ENCODE measurements at places on chromosomes 5 and 9. TPM values are rescaled to one million over a fixed set of nuclear protein-coding genes. Genes with fewer than 3 reads are reported as not detected.
A peak's percentile ranks its signal among the peaks of the same experiment; 100 is the strongest.

GRCh38 chr9:103867886-103868285, 226.2 kb upstream of the SMC2 start:
- DNase-seq = no peak

- peak; percentile 85 for DNase-seq
These were observed 26.9 kb upstream of the ADAM19 start for GRCh38 chr5:157602505-157602904.

GRCh38 chr5:35815089-35815936, 41.4 kb upstream of the IL7R start:
- no peak for DNase-seq

PHF24 gene
- total RNA-seq = not detected

RNF183 gene
- not detected for total RNA-seq

HCN1 gene
- total RNA-seq = not detected

DNA sequence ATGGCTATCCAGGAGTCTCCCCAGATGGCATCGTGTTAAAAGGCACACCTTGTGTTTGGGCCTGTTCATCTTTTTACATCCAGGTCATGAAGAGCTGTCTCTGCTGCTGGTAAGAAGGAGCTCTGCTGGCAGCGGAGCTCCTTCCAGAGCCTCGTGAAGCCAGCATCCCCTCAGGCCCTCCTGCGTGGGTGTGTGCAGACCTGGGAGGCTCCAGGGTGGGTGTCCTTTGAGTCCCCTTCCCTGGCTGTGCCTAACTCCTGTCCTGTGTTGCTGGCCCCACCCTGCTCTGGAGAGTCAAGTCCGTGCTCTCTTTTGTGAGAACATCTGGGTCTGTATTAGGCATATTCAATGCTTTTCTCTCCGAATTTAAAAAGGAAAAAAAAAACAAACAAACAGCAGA, 149.6 kb upstream of the IRX2 start:
- no peak for DNase-seq

C9orf43 gene
- 0.54 TPM for total RNA-seq

DNA sequence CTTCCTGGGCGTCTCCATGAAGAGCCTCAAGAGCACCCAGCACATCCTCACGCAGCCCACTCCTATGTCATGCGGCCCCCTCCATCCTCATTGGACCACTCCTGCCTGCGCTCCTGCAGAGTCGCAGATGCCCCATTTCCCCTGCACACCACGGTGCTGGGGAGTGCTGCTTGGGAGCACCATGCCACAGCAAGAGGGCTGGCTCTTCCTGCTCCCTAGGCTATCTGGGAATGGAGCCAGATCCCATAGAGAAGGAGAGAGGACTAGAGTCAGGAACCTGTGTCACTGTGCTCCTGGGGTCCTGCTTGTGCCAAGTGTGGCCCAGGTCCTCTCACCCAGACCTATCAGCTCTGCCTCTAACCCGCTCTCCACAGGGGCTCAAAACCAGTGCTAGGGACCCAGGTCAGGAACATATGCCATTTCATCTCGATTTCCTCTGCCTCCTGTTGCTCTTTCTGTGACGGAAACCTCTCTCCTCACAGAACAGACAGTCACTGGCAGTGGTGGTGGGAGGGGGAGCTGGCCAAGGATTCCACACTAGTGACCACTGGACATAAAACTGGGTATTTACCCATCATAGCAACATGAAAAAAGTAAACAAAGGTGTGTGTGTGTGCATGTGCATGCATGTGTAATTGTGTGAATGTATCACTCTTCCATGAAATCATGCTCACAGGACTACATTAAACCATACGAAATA, 178.4 kb downstream of the TTLL11 start:
- DNase-seq = no peak

SLC24A2 gene
- total RNA-seq = 0.21 TPM

NANS gene
- total RNA-seq = 47.7 TPM

GRCh38 chr9:10525972-10526371, 86.8 kb downstream of the PTPRD start:
- no peak for DNase-seq

- peak; percentile 62 for DNase-seq
These were observed 96.6 kb downstream of the DAB2IP start for GRCh38 chr9:121748074-121748473.

ACSL6 gene
- 0.06 TPM for total RNA-seq

CER1 gene
- total RNA-seq = not detected

- DNase-seq = no peak
These were observed 10.9 kb downstream of the LHX2 start for GRCh38 chr9:124022201-124023121.

PNPLA7 gene
- total RNA-seq = under 0.01 TPM

GRCh38 chr5:53403758-53404157, 76.7 kb upstream of the FST start:
- no peak for DNase-seq

TSSK1B gene
- total RNA-seq = not detected

- no peak for DNase-seq
These were observed 12.6 kb downstream of the LMX1B start for GRCh38 chr9:126626127-126626925.

DNA sequence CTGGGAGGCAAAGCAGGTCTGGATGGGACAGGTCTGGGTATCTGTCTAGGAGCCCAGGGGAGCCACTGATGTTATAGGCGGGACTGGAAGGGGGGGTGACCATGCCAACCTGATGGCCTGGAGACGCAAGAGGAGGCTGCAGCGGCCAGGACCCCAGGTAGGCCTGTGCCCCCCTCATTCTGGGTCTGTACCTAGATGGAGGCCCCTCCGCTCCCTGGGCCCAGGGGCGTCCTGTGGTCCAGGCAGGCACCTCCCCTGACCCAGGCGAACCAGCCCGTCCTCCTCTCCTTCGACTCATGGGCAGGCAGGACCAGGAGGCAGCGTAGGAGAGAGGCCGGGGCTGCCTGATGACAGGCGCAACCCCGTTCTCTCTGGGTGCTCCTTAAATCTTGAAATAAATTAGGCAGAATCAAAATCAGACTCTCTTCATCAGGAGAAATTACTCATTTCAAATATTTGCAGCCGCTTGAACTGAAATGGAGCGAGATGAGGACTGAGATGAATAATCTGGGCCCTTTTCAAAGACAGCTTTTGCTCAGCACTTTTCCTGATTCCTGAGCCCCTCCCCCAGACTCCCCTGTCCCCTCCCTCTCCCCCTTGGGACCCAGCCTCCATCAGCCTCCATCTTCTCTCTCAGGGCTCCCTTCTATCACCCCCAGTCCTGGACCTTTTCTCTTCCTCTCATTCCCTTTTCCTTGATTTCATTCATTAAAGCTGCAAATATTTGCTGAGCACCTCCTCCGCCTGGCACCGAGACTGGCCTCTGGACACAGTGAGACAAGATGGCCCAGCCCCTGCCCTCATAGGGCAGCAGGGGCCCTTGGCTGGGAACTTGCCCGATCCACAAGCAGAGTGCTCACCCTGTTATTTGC, 46.8 kb upstream of the IER5L start:
- no peak for DNase-seq

DNA sequence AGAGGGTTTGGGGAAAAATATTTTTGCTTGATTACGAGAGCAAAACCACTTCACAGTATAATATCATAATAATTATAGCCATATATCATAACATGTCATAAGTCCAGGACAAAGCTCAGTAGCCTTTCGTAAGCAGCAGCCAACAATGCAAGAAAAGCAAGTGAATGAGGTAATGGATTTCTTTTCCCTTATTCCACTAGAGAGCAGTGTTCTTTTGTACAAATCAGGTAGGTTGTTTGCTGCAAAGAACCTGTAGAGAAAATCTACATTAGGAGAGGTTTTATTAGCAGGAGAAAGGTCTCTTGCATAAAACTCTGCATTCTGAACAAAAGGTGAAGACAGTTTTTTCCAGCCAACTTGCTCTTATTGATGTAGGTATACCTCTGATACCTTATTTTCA, 1033.4 kb downstream of the TLE4 start:
- no peak for DNase-seq

ANKRD20A1 gene
- 1.3 TPM for total RNA-seq

DNA sequence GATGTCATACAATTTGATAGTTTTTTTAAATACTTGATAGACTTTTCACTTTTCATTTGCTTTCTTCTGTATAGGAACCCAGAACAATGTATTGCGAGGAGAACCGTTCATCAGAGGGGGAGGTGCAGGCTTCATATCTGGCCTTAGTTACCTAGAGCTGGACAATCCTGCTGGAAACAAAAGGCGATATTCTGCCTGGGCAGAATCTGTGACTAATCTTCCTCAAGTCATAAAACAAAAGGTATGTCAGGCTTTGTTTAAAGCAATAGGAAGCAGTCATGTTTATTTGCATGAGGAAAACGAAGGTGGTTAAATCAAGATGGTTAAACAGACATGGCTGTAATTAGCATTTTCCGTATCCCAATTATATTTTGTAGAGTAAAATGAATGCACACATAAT, 46.0 kb downstream of the C7 start:
- DNase-seq = no peak

Measured in Daoy (cell line).